Motor neuron (in vitro differentiated cells): ENCODE measurements at places on chromosomes 7 and 10.

DNA sequence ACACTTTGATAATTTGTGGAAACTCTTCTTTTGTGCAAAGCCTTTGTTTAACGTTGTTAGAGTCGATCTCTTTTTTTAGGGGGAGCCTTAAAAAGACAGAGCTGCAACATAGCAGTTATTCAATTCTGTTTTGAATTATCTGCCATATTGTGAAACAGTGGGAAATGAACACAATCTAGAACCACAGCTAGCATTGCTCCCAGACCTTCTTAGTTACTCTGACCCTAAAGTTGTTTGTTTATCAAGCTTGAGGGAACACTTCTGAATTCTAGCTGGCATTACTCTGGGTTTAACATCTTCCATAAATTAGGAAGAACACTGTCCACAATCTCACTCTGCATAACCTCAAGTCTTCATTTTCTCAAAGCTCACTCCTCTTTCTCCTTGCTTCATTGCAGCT lies 217.7 kb downstream of the PRKG1 start:
- peak; percentile 66 for ATAC-seq

DNA sequence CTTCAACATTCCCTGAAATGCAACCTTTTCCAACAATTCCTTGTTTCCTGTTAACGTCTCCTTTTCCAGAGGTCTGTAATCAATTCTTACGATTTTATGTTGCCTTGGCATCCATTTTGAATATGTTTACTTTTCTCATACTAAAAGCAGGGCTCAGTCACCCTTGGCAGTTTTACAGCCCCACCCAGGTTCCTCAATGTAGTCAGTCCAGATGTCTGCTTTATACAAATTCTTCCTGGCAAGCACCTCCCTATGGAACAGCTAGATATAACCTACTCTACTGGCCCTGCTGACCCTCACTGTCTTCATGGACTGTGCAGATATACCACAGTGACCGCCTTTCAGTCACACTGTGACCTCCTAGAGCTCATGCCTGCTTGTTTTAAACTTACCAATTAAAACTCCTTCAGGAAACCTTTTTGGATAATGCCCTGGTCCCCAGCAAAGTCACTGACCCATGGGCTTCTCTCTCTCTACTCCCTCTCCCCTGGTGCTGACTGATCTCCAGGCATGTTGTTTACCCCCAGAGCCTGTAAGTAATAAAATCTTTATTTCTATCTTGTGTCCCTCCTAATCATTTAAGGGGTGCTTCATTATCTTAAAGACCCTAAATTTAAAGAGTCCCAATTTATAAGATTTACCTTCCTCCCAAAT lies 147.1 kb upstream of the STEAP1 start:
- ATAC-seq, result peak; percentile 98

GRCh38 chr7:41002741-41003610 lies 699.9 kb downstream of the INHBA start:
- peak; percentile 44 for ATAC-seq

DNA sequence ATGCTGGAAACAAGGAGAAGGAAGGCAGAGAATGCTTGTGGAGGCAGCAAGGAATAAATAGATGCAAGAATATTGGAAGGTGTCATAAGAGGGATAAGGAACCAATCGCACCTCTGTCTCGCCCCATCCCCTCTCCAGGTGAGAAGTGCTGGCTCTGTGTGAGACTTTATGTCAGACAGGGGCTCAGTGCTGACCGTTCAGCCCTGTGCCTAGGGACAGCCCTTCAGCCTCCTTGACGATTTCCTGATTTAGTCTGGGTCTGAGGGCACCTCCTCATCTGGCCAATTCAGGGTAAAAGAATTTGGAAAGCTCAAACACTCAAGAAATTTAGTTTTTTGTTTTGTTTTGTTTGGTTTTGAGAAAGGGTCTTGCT lies 54.9 kb downstream of the FAM241B start:
- ATAC-seq, result no peak

GRCh38 chr7:145105561-145105960 lies 269.7 kb upstream of the TPK1 start:
- no peak for ATAC-seq

GRCh38 chr10:59337201-59337652 lies 25.1 kb downstream of the FAM13C start:
- no peak for ATAC-seq

GRCh38 chr10:53406532-53406931 lies 633.9 kb upstream of the MBL2 start:
- peak; percentile 29 for ATAC-seq

- ATAC-seq, result no peak
Measured at GRCh38 chr10:47330366-47330765, 8.1 kb downstream of the GDF2 start.

GRCh38 chr7:131222171-131222570 lies 105.5 kb upstream of the MKLN1 start:
- no peak for ATAC-seq

DNA sequence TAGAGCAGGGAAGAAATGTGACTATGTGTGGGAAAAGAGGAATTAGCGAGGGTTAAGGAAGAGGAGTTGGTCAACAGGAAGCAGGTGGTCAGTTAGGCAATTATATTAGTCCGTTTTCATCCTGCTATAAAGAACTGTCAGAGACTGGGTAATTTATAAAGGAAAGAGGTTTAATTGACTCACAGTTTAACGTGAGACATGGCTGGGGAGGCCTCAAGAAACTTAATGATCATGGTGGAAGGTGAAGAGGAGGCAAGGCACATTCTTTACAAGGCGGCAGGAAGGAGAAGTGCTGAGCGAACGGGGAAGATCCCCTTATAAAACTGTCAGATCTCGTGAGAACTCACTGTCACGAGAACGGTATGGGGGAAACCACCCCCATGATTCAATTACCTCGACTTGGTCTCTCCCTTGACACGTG lies 35.0 kb downstream of the RAMP3 start:
- no peak for ATAC-seq

DNA sequence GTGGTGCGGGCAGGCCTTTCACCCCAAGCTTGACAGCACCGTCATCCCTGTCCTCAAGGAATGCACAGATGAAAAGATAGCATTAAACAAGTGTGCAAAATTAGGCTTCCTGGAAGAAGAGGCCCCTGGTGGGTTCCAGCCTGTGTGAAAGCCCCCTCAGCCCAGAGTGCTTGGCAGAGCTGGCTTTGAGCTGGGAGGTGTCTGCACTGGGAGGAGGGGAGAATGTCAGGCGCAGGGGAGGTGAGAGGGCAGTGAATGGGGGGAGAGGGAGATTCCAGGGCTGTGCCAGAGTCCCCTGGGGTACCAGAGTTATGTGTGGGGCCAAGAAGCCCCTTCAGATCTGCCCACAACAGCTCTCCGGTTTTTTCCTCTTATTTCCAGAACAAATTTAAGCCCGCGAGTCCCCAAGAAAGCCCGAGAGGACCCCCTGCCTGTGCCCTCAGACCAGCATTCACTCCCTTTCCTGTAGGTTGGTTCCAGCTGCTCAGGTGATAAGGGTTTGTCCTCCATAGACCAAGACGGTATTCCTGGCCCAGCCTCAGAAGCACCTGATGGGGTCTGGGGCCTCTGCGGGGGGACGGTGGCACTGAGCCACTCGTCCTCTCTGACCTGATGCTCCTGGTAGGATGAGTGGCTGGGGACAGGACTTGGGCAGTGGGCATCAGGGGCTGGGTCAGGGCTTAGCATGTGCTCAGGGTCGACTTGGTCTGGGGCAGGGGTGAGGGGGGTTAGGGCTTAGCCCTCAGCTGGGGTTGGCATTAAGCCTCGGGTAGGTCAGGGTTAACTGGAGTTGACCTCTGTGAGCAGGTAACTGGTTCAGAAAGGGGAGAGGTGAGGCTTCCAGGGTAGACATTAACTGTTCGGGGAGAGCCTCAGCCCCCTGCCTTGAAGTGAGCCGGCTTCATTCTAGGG lies 43.4 kb downstream of the ADCYAP1R1 start:
- ATAC-seq, result no peak

GRCh38 chr7:126557271-126557670 lies 695.5 kb downstream of the GRM8 start:
- no peak for ATAC-seq

- ATAC-seq, result no peak
Measured at GRCh38 chr7:32266932-32267475, 196.8 kb upstream of the PDE1C start.

DNA sequence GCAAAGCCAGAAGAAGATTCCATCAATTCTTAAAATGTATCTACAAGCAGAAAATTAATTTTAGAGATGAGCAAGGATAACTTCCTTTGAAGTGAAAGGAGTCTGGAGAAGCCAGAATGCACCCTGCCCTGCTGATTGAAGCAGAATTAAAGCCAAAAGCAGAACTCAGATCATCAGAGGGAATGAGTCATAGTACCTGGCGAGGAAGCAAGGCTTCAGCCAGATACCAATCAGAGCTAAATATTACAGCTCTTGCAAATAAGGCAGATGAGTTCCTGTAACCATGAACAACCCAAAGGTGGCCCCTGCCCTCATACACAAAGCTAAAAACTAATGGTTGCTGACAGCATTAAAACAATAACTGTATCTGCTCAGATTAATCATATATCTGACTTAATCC lies 10.4 kb downstream of the HTR7 start:
- no peak for ATAC-seq

GRCh38 chr7:72805526-72806494 lies 22.2 kb downstream of the TYW1B start:
- peak; percentile 91 for ATAC-seq

DNA sequence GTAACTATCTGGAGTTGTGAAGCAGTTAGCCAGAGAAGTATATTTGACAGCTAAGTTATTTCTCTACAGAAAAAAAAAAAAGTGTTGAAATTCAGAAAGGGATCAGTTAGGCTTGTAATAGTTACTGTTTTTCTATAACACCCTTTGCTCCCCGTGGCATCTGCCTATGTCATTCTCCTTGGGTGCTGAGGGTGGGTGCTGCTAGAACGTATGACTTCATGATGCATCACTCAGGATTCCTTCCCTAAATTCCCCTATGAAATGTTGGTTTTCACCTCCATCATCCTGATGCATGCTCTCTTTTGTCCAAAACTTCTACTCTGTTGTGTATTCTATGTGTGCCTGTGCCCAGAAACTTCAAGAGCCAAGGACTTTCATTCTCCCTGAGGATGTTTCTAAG lies 536.4 kb downstream of the GRM8 start:
- ATAC-seq, result no peak

- no peak for ATAC-seq
Measured at GRCh38 chr10:63603709-63604445, 82.7 kb downstream of the REEP3 start.

GRCh38 chr10:91198781-91199180 lies 21.7 kb upstream of the PCGF5 start:
- ATAC-seq, result no peak

DNA sequence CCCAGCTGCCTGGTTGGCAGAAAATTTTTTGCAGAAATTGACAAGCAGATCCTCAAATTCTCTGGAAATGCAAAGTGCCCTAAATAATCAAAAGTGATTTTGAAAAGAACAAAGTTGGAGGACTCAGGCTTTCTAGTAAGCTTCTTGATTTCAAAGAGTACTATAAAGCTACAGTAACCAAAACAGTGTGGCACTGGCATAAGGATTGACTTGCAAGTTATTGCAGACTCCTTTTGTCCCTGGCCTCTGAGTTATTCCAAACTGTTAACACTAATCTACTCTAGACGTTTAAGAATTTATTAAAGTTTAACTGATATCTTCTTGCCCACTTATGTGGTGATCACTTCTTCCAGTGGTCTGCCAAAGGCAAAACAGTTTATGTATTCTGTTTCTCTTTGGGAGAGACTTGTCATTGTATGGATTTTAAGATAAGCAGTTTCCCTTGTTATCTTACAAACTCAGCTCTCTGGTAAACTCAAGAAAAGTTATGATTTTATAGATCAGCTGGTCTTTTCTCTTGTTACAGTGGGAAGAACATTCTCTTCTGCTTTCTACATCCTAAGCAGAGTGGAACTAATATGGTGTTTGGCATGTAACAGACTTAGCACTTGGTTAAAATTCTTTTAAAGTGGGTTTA lies 41.4 kb downstream of the LOXL4 start:
- ATAC-seq, result no peak

DNA sequence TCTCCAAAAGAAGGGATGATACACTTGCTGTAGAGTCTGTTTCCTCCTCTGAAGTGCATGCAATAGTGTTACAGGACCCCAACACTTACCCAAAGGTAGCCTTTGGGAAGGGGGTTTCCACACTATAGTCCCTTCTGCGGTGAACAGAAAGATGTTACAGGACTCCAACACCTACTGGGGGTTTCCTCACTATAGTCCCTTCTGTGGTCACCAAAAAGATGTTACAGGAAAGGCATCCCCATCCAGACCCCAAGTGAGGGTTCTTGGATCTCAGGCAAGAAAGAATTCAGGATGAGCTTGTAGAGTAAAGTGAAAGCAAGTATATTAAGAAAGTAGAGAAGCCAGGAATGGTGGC lies 69.2 kb upstream of the PIK3CG start:
- no peak for ATAC-seq

GRCh38 chr7:26397796-26398426 lies 106.2 kb downstream of the SNX10 start:
- peak; percentile 41 for ATAC-seq

DNA sequence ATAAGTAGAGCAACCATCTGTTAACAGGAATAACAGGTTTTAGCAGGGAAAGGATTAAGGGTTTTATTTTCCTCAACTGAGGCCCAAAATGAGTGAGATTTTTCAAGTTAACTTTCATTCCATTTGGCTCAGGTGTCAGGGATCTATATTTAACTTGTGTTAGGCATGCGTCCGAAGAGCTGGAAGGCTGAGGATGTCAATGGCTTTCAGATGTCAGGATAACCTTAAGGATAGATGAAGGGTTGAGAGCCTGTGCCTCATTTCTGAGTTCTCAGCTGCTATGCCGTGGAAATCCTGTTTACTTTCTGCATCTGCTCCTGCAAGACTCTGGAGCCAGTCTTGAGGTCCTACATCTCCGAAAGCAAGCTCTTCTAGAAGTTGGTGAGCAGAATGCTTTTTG lies 36.4 kb upstream of the CD36 start:
- ATAC-seq, result no peak

DNA sequence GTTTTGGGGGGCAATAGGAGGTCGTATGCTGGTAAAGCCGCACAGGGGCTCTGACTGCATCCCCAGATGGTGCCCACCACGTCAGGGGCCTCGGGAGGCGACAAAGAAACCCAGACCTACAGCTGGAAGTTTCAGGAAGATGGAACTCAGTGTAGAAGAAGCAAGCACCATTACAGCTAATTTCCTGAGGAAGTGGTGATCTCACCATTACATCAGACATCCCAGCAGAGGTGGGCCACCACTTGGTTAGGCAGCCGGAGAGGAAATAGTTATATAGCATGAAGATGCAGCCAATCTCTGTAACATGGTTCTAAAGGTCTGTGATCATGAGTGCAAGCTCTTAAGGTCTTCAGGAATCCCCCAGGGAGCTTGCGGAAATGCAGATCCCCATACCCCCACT lies 127.3 kb upstream of the PCBD1 start:
- no peak for ATAC-seq
